ENCODE measurements at places on chromosomes 5 and 9.

- DNase-seq: no peak
Measured at GRCh38 chr9:126935630-126936029, 21.0 kb downstream of the RALGPS1 start.

- no peak for DNase-seq
Measured at GRCh38 chr5:134533115-134533815, 7.8 kb downstream of the JADE2 start.

- DNase-seq: no peak
Measured at GRCh38 chr9:7234144-7234543, 476.4 kb downstream of the KDM4C start.

- DNase-seq: no peak
Measured at GRCh38 chr5:50967563-50968355, 301.3 kb downstream of the PARP8 start.

DNA sequence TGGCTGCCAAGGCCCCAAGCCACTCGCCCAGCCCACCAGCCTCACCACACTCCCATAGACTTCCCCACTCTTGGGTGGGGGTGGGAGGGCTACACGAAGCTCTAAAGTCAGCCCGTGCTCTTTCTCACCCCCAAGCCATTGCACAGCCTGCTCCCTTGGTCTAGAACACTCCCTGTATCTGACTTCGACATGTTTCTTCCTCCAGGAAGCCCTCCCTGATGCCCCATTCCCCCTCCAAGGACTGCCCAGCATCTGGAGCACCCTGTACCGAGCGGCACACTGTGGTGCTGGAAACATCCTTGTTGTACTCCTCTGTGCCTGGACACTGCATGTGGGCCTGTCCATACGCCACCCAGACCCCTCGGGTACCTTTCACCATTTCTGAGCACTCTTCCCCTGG lies 49.4 kb upstream of the KCNMB1 start:
- peak; percentile 20 for DNase-seq

Data from right forelimb (tissue), 1 donor.